HT-29 (cell line): ENCODE measurements at places on chromosomes 5 and 9. TPM values are rescaled to one million over a fixed set of nuclear protein-coding genes. Genes with fewer than 3 reads are reported as not detected.

CCDC152 gene
- not detected in 2 replicates for total RNA-seq

MRPS2 gene
- total RNA-seq, result 105 and 115 TPM in 2 replicates

ACTBL2 gene
- total RNA-seq, result 0.16 and 0.51 TPM in 2 replicates

PCDHGB6 gene
- total RNA-seq, result 0.18 and 0.33 TPM in 2 replicates

ATOSB gene
- total RNA-seq, result 13.1 and 13.8 TPM in 2 replicates

MACIR gene
- total RNA-seq, result 9.2 and 11.2 TPM in 2 replicates

C6 gene
- not detected in 2 replicates for total RNA-seq

MYOT gene
- total RNA-seq, result 0.10 TPM in 1 of 2 replicates, not detected in the other

OR1J2 gene
- not detected in 2 replicates for total RNA-seq

LEAP2 gene
- 0.64 and 1.5 TPM in 2 replicates for total RNA-seq

SPINK6 gene
- not detected in 2 replicates for total RNA-seq

PCDHA1 gene
- total RNA-seq, result not detected in 2 replicates
